WERI-Rb-1 (cell line): ENCODE measurements at places on chromosomes 16 and 17.

DNA sequence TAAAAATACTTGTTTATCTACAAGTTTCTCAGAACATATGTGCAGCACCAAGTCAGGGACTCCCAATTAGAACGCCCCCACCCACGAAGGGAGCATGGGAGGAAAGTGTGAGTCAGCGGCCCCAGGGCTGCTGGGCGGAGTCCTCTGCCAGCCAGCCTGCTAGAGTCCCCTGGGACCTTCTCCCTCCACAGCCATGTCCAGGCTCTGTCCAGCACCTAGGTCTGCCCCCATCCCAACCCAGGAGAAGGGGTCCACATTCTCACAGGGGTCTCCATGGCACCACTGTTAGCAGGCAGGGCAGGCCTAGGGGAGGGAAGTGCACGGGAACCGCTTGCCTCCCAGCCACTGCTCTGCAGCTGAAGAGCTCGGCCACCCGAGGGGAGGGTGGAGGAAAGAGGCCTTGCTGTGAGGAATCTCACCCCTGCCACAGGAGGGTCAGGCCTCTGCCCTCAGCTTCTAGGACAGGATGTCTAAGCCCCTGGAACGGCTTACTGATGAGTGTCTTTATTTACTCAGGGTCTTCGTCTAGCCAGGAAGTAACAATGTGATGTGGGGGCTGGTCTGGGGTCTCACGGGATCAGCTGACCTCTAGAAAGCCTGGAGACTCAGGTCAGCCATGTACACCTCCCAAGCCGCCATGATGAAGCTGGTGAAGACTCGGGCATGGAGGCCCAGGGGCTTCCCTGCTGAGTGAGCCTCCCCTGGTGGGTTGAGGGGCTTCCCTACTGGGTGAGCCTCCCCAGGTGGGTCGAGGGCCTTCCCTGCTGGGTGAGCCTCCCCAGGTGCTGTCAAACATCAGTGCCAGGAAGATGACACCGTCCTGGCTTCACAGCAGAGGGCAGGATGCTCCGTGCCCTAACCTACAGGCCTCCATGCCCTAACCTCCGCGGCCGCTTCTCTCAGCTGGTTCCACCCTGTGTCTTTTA is 190.3 kb downstream of the RBFOX3 start:
- DNase-seq: no peak

GRCh38 chr16:22194707-22195444 is 11.2 kb upstream of the EEF2K start:
- no peak for DNase-seq

DNA sequence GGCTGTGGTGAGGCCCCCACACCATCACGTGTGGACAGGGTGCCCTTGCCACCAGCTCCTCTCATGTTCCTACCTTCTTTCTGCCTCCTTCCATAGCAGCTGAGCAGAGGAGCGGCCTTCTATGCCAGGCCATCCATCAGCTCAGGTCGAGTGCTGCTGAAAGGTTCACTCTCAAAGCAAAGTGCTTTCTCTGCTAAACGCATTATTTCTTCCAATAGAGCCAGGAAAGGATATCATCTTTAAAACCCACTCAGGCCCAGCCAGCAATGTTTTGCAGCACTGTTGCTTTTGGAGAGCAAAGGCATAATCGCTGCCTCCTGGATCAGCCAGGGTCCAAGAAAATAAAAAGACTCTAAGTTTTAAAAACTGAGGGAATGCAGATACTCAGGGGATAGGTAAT is 54.9 kb upstream of the GPRC5B start:
- DNase-seq: no peak

GRCh38 chr17:55259684-55260111 is 5.1 kb upstream of the HLF start:
- DNase-seq: no peak

GRCh38 chr17:80063830-80064585 is 27.6 kb downstream of the CCDC40 start:
- no peak for DNase-seq

- DNase-seq: no peak
Observed at GRCh38 chr17:50354198-50354597, 8.3 kb downstream of the XYLT2 start.

- peak; percentile 7 for DNase-seq
Observed at GRCh38 chr17:79981661-79982101, 54.0 kb downstream of the TBC1D16 start.

DNA sequence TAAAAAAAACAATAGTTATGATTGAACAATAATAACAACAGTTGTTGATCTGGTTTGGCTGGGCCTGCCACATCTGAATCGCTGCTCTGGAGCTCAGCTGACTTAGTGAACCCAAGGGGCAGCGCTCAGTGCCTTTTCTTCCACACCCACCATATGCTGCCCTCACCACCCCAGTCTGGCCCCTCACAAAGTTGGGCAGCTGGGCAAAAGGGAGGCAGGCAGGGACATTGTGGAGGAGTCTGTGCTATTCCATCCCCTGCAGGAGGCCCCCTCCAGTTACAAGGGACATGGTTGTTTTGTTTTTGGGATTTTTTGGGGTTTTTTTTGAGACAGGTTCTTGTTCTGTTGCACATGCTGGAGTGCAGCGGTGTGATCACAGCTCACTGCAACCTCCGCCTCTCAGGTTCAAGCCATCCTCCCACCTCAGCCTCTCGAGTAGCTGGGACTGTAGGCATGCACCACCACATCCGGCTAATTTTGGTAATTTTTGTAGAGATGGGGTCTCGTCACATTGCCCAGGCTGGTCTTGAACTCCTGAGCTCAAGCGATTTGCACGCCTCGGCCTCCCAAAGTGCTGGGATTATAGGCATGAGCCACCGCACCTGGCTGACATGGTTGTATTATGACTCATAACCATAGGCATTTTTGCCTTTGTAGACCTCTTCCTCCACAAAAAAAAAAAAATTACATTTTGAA is 8.6 kb upstream of the PECAM1 start:
- no peak for DNase-seq

GRCh38 chr16:50651835-50652438 is 29.2 kb downstream of the SNX20 start:
- no peak for DNase-seq

GRCh38 chr17:13993106-13993505 is 76.2 kb upstream of the COX10 start:
- DNase-seq: no peak

GRCh38 chr17:58224315-58224714 is 5.3 kb upstream of the MKS1 start:
- DNase-seq: no peak

DNA sequence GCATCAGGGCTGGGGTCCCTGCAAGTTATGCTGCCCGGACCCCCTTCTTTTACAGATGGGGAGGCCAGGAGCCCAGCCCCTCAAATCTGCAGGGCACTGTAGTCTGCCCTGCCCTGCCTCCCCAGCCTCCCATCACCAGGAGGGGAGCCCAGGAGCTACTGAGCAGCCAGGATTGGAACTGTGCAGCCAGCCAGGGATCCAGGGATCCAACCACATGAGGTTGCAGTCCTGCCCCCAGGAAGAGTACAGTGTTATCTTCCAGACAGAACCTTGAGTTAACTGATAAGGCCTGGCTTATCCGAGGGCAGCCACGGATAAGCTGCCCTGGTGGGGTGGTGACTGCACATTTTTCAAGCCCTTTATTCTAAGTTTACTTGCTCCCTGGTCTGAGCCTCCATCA is 11.4 kb upstream of the NDRG4 start:
- DNase-seq: no peak

DNA sequence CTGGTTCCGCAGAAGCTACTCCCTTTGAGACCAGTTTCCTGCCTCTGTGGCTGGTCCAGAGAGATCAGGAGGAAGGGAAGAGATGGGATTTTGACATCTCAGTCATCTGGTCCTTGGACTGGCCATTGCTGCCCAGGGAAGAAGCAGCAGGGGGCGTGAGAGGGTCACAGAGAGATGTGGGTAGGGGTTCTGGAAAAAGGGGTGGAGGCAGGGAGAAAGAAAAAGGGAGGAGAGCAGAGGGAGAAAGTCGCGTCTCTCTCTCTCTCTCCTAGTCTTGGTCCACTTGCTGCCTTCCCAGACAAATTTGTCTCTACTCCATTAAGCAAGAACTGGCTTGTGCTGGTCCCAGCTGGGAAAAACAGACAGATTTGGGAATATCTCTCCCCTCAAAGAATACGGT is 4.4 kb downstream of the SHBG start:
- DNase-seq: peak; percentile 92

DNA sequence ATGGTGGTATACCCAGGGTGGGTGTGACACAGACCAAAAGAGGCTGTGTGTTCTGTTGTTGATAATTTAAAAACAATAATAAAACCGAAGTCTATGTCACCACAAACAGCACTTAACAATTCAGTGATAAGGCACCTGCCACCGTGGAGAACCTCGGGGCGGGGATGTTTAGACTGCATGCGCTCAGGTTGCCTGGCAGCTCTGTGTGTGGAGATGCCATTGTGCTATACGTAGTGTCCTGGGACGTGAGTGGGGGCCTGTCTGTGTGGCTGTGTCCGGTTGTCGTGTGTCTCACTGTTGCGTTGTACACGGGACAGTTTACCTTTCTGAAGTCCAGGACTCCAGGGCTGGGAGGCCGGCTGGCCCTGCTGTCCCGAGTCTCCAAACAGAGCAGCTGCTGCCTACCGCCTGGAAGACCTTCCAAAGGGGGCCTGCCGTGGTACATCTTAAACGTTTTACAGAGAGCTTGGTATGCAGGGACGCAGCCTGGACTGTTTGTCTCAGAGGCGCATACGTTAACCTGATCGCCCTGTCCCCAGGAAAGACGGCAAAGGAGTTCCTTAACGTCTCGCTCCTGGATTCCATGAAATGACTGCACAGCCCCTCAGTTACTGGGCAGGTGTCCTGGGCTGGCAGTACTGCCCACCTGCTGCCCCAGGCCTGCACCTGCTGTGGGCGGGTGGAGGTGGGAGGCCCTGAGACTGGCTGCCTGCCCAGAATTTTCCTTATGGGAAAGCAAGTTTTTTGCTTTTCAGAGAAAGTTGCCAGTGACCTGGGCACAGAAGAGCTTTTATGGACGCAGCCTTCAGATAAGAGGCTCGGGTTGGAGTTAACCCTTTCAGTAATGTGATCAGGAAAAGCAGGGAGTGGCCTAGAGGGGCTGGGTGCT is 19.0 kb downstream of the SPIRE2 start:
- DNase-seq: no peak

DNA sequence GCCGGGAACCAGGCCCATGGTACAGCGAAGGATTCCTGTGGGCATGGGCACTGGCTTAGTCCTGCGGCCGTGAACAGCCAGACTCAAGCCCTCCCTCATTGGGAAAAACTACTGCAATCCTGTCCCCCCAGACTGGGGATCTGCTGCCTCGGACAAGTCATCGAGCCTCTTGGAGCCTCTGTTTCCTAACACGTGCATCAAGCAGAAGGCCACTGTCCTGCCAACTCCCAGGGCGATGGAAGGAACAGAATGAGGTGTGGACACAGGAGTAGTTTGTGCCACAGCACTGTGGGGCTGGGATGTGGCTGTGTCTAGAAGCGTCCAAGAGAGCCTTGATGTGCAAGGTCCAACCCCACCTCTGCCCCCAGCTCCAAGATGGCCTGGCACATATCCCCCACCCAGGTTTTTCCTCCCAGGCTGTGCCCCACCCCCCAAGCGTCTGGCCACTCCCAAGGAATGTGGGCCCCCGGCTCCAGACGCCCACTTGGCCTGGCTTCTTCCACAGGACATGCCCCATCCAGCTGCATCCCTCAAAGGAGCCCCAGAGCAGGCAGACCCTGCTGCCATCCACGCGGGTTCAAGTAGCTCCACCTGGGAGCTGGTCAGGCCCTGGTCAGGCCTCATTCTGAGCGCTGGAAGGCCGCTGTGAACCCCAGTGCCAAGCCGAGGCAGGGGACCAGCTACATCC is 3.4 kb downstream of the CAMKK1 start:
- DNase-seq: no peak

- no peak for DNase-seq
Observed at GRCh38 chr17:36894177-36894576, 43.1 kb upstream of the LHX1 start.

GRCh38 chr17:77848257-77848656 is 110.2 kb upstream of the TNRC6C start:
- no peak for DNase-seq

DNA sequence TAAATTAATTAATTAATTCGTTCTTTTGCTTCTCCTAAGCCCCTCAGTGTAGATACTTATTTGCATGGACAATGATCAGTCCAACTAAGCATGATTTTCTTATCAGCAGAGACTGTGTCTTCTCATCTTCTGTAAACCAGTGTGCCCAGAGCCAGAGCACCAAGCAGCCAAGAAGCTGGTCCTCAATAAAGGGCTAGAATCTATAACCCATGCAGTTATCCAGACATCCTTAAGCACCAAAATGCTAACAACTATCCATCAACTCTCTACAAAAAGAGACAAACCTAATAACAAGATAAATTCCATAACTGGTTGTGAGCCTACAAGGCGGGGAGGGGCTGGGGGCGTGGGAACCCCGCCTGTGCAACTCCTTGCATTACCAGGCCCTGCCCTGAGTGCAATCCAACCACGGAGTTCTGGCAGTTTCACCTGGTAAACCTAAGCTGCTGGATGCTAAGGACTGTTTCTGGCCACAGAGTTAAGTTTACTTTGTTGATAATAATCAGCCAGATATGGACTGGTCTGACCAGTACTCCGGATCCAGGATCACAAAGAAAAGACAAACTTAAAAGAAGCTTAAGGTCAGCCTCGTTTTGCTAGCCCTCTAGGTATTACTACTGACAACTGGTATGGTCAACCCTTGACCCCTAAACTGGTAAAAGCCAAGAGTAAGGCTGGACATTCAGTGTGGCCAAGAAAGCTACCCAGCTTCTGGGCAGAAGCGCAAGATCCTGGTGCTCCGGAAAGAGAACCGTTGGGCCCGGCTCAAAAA is 51.5 kb downstream of the ZFHX3 start:
- DNase-seq: no peak

- peak; percentile 46 for DNase-seq
Observed at GRCh38 chr17:16215002-16215272, 397 bp downstream of the NCOR1 start.

DNA sequence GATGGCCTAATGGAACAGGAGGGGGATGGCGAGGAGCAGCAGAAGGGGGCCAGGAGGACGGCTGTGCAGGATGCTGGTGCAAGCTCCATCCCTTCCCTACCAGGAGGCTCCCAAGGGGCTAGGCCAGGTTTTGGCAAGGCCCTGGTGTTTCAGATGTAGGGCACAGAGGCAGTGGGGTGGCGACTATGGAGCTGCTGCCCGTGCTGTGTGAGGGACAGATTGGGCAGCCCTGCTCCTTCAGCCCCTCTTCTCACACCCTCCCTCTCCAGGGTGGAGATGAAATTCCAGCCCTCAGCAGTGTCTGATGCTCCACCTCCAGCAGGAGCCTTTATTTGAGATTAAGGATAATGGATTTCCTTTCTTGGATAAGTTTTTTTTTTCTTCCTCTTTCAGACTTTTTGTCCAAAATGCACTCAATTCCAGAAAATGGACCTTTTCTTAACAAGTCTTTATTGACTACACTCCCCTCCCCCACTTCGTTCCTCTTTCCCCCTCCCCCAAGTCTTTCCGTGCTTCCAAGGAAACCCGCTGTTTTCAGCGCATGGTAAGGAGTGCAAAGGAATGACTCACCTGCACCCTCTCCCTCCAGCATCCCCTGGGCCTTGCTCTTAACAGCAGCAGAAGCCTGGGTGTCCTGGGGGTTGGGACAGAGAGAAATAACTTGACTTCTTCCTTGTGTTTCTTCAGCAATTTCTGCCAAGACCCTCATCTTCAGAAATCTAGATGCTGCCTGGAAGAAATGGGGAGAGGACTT is 95.2 kb downstream of the CCDC182 start:
- DNase-seq: no peak
